ENCODE measurements at places on chromosomes 3 and 15.
A peak's percentile ranks its signal among the peaks of the same experiment; 100 is the strongest.

DNA sequence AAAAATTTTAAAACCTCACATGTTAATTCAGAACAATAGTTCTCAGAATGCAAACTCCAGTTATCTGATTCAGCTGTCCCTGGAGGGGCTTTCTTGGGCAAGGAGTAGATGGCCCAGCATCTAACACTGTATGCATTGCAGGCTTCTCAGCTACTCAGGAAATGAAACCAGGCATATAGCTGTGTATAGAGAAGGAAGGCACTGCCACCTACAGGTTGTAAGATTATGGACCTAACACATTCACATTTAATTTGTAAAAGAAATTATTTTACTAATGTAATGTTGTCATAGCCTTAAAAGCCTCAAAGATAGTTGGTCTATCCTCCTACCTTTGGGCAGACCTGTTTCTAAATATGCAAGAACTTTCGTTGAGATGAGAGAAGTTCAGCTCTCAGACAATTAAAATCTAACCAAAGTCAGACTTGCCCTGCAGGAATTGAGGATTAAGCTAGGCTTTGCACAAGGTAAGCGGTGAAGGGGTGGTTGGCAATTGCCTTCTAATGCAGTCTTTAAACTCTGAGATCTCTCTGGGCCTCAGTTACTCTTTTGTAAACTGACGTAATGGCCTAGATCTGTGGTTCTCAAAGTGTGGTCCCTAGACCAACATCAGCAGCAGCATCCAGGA is 132.8 kb upstream of the SLC24A5 start:
- no peaks in the 10 kb centered on the region for H3K27me3 ChIP-seq
- no peaks in the 10 kb centered on the region for H3K4me1 ChIP-seq
- H3K36me3 ChIP-seq, result no peaks in the 10 kb centered on the region
- no peak overlapping the region for H3K4me3 ChIP-seq

- no peak for DNase-seq
- no peak overlapping the region for H3K4me3 ChIP-seq
These were observed 21.2 kb downstream of the PXK start for GRCh38 chr3:58353722-58354553.

GRCh38 chr3:154954757-154955156 is 125.4 kb upstream of the MME start:
- no peak overlapping the region for H3K4me3 ChIP-seq
- H3K27me3 ChIP-seq, result no peaks in the 10 kb centered on the region
- H3K36me3 ChIP-seq, result no peaks in the 10 kb centered on the region
- no peak overlapping the region for H3K27ac ChIP-seq
- no peak for DNase-seq

DNA sequence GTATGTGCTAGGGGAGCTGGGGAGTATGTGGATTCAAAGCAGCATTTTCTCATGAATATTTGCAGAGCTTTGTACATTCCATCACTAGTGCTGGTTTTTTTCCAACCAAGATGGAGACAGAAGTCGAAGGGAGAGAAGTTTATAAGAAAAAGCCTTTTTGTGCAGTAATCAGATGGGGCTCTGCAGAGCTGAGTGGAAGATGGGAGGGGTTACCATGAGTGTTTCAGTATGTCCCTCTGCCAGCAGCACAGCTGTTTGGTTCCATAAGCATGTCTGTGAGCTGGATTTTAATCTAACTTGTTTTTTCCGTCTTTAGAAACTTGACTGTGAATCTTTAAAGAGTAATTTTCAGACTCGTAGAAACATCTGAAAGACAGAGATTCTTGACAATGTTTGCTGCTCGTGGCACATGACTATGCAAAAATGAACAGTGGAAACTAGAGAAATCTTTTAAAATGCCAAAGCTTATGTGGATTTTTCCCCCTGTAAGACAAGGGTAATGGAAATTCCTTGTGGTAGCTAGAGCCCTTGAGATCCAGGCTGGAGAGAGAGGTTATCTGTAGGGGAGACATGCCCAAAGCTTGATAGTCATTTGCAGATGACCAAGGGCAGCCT is 20.3 kb downstream of the STARD9 start:
- no peak overlapping the region for H3K27ac ChIP-seq
- H3K27me3 ChIP-seq, result no peaks in the 10 kb centered on the region
- no peaks in the 10 kb centered on the region for H3K36me3 ChIP-seq

DNA sequence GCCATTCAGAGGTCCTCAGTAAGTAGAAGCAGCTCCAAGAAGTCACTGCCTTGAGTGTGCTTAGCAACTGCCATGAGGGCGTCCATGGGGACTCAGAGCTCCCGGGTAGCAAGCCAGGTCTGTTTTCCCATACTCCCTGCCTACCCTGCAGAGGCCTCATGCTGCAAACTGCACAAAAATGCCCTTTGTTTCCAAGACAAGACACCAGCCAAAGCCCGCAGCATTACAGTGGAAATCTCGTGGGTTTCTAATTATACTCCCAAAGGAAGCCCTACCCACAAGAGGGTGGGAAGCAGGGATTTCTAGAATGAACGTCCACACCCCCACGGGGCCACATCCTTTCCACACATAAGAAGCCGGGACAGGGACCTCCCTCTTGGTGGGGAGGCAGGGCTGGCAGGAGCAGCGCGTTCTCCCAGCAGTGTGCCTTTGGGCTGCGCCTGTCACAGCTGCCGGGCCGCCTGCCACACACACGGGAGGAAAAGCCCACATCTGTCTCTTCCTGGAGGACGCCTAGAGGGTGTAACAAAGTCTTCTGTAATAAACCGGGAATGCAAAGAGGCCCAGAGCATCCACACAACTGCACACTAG is 31.1 kb downstream of the FAM174B start:
- DNase-seq, result no peak
- peaks cover 7% of the 10 kb centered on the region for H3K4me1 ChIP-seq
- H3K27me3 ChIP-seq, result no peaks in the 10 kb centered on the region
- H3K4me3 ChIP-seq, result no peak overlapping the region

- H3K27me3 ChIP-seq, result no peaks in the 10 kb centered on the region
- no peaks in the 10 kb centered on the region for H3K36me3 ChIP-seq
- no peak for DNase-seq
These were observed 61.9 kb upstream of the C3orf80 start for GRCh38 chr3:160163229-160163878.

DNA sequence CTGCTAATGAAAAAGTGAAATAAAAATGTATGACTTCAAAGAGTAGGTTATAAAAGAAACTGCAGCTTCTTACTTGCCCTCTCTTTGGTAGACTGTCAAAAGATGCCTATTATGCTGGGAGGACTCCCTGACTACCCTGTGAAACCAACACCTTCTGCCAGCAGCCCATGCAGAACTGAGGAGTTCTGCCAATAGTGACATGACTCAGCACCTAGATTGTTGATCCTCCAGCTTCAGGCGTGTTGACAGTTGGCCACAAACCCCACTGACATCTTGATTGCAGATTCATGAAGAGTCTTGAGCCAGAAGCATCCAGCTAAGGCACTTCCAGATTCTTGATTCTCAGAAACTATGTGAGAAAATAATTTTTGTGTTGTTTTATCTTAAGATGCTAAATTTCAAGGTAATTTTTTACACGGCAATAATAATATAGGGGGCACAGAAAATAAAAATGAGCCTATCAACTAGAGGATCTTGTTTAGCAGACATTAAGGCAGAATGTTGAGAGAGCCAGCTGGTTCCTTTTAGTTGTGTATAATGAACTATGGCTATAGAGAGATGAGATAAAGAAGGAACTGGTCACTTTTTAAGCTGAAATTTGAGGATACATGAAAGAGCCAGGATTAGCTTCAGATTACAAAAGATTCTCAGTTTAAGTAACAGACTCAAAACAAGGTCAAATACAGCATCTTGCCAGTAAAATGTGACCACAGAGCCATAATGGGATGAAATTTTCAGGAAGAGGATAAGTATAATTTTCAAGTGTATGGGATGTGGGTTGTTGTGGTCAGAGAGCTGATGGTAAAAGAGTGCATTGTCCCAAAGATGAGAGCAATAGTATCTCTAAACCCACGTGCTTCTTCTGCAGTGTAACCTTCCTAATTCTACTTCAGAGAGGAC is 588.7 kb upstream of the CBLB start:
- no peaks in the 10 kb centered on the region for H3K4me1 ChIP-seq
- no peaks in the 10 kb centered on the region for H3K36me3 ChIP-seq
- no peak overlapping the region for H3K4me3 ChIP-seq
- DNase-seq, result no peak
- H3K27me3 ChIP-seq, result no peaks in the 10 kb centered on the region

- H3K4me3 ChIP-seq, result no peak overlapping the region
- H3K27ac ChIP-seq, result peak overlapping the region; percentile 53
- H3K4me1 ChIP-seq, result peaks cover 17% of the 10 kb centered on the region
These were observed 521 bp downstream of the IL5RA start for GRCh38 chr3:3109407-3110298.

DNA sequence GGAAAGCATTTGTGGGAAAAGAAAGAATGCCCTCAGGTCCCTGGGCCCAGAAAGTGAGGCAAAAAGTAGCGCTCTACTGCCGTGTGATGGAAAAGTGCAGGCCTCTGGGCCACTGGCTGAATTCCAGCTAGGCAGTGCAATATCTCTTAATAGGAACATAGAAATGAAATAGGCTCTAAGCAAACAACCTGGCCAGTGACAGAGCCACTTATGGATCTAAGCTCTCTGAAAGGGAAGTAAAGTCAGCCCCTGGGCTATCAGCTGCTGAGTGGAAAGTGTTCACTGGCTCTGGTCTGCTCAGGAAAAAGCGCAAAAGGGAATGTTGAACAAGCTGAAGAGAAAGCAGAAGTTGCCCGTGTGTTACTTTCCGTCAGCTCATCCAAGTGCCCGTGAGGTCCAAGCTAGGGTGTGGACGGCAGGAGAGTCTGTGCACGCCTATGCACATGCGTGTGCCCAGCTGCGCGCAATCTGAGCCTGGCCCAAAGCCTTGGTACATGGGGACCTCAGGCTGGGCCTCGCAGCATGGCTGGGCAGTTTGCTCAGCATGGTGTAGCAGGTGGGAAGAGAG is 74.0 kb upstream of the RAD18 start:
- DNase-seq, result no peak
- no peaks in the 10 kb centered on the region for H3K27me3 ChIP-seq
- H3K27ac ChIP-seq, result no peak overlapping the region
- H3K4me1 ChIP-seq, result no peaks in the 10 kb centered on the region
- H3K4me3 ChIP-seq, result no peak overlapping the region
- no peaks in the 10 kb centered on the region for H3K36me3 ChIP-seq

- no peaks in the 10 kb centered on the region for H3K27me3 ChIP-seq
- H3K36me3 ChIP-seq, result no peaks in the 10 kb centered on the region
- no peaks in the 10 kb centered on the region for H3K4me1 ChIP-seq
- no peak overlapping the region for H3K4me3 ChIP-seq
- DNase-seq, result no peak
These were observed 527.7 kb downstream of the EPHA3 start for GRCh38 chr3:89635137-89635536.

- no peaks in the 10 kb centered on the region for H3K36me3 ChIP-seq
- DNase-seq, result no peak
- no peaks in the 10 kb centered on the region for H3K27me3 ChIP-seq
- no peak overlapping the region for H3K27ac ChIP-seq
- no peaks in the 10 kb centered on the region for H3K4me1 ChIP-seq
These were observed 200.5 kb downstream of the GOLGA6L6 start for GRCh38 chr15:20340931-20341661.

DNA sequence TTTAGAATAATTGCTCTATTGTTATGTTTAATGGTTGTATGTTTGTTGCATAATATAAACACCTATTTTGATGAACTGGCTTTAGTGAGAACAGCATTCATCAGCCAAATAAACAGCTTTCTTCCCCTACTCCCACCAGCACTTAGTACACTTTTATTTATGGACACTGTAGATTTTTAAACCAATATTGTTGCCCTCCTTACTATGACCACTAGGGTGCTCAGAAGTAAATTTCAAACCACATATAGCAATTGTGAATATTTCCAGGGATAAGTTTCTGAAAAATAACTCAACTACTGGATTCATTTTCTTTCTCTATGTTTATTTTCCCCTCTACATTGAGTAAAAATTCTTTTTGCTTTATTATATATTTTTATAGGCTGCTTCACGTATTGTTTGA is 84.7 kb upstream of the PTX3 start:
- no peak overlapping the region for H3K4me3 ChIP-seq
- no peak overlapping the region for H3K27ac ChIP-seq
- no peaks in the 10 kb centered on the region for H3K36me3 ChIP-seq
- no peak for DNase-seq
- no peaks in the 10 kb centered on the region for H3K27me3 ChIP-seq

DNA sequence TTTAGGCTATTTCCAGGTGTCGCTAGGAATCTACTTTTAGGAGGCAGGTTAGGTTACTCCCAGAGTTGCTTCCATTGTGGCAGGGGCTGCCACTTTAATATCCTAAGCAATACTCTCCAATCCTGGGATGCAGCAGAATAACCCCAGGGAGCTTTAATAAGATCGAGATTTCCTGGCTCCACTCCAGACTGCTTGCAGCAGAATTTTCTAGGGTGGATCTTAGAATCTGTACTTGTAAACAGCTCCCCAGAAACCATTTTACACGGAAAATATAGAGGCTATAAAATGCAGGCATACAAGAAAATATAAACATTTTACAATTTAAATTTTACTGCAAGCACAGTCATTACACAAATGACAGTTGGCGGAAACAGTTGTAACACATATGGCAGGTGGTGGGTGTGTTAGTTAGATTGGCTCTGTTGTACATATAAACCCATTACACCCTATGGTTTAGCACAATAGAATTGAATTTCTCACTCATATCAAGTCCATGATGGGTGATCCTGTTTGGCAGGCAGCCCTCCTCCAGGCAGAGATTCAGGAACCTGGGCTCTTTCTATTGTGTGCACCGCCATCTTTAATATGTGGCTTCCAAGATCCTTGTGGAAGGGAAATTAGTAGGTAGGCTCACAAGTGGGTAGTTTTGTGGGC is 35.0 kb upstream of the TNFAIP8L3 start:
- no peaks in the 10 kb centered on the region for H3K27me3 ChIP-seq
- no peaks in the 10 kb centered on the region for H3K36me3 ChIP-seq
- no peak overlapping the region for H3K4me3 ChIP-seq
- no peak for DNase-seq
- H3K27ac ChIP-seq, result no peak overlapping the region
- H3K4me1 ChIP-seq, result no peaks in the 10 kb centered on the region

GRCh38 chr3:111850537-111850936 is 8.5 kb upstream of the PHLDB2 start:
- no peak for DNase-seq
- H3K36me3 ChIP-seq, result no peaks in the 10 kb centered on the region
- H3K4me1 ChIP-seq, result 0 out of 2 replicates have a peak, but pooled peaks cover 4% of the 10 kb centered on the region

- H3K4me3 ChIP-seq, result no peak overlapping the region
- peak; percentile 62 for DNase-seq
- H3K36me3 ChIP-seq, result no peaks in the 10 kb centered on the region
- H3K27me3 ChIP-seq, result no peaks in the 10 kb centered on the region
- H3K4me1 ChIP-seq, result peaks cover 50% of the 10 kb centered on the region
These were observed 40.5 kb upstream of the CDV3 start for GRCh38 chr3:133532951-133533350.

DNA sequence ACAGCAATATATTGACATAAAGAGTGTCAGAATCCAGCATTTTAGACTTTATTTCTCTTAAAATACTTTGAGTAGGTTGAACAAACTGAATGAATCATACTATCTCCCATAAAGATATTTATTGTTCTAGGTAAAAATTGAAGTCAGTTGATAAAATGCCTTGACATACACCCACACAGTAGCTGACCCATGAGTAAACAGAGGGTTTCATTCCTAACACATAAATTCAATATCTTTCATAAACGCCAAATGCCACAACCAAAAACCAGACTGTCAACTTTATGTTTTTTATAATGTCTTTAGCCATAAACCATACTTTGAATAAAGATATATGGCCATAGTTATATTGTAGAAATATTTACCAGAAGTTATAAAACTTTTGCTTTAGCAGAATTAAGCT is 742.4 kb downstream of the NAALADL2 start:
- no peaks in the 10 kb centered on the region for H3K4me1 ChIP-seq
- no peaks in the 10 kb centered on the region for H3K36me3 ChIP-seq
- no peak overlapping the region for H3K4me3 ChIP-seq
- no peak overlapping the region for H3K27ac ChIP-seq
- H3K27me3 ChIP-seq, result no peaks in the 10 kb centered on the region

Measured in Caco-2 (cell line).